ENCODE measurements at places on chromosomes 6 and 20. TPM values are rescaled to one million over a fixed set of nuclear protein-coding genes. Genes with fewer than 3 reads are reported as not detected.

- no peak overlapping the region for H3K27ac ChIP-seq
- DNase-seq: no peak
- H3K36me3 ChIP-seq: no peaks in the 10 kb centered on the region
- H3K27me3 ChIP-seq: no peaks in the 10 kb centered on the region
Observed at GRCh38 chr20:57808264-57809070, 98.7 kb upstream of the PMEPA1 start.

RNF182 gene
- not detected for total RNA-seq

- H3K36me3 ChIP-seq: no peaks in the 10 kb centered on the region
- no peak for DNase-seq
- H3K4me3 ChIP-seq: no peak overlapping the region
- no peak overlapping the region for H3K27ac ChIP-seq
- H3K27me3 ChIP-seq: no peaks in the 10 kb centered on the region
- peaks cover 14% of the 10 kb centered on the region for H3K4me1 ChIP-seq
Observed at GRCh38 chr20:13296070-13296469, 75.0 kb downstream of the ISM1 start.

- H3K36me3 ChIP-seq: no peaks in the 10 kb centered on the region
- no peak overlapping the region for H3K4me3 ChIP-seq
- peaks cover 19% of the 10 kb centered on the region for H3K4me1 ChIP-seq
Observed at GRCh38 chr20:57387945-57388371, 3.2 kb upstream of the RBM38 start.

PET117 gene
- 5.1 TPM for total RNA-seq

GRCh38 chr6:12265791-12266190 is 24.4 kb upstream of the EDN1 start:
- no peaks in the 10 kb centered on the region for H3K4me1 ChIP-seq
- no peak for DNase-seq
- no peaks in the 10 kb centered on the region for H3K27me3 ChIP-seq

GRCh38 chr6:41846666-41847237 is 48.4 kb downstream of the USP49 start:
- peak; percentile 24 for DNase-seq
- no peak overlapping the region for H3K4me3 ChIP-seq
- H3K27ac ChIP-seq: no peak overlapping the region

MEI4 gene
- total RNA-seq: 0.20 TPM

GRCh38 chr6:112149719-112150263 is 62.4 kb downstream of the FAM229B start:
- H3K27ac ChIP-seq: no peak overlapping the region
- H3K27me3 ChIP-seq: no peaks in the 10 kb centered on the region
- no peak overlapping the region for H3K4me3 ChIP-seq
- H3K4me1 ChIP-seq: no peaks in the 10 kb centered on the region
- no peaks in the 10 kb centered on the region for H3K36me3 ChIP-seq
- DNase-seq: no peak

GRCh38 chr20:37228082-37228481 is 33.5 kb downstream of the GHRH start:
- H3K36me3 ChIP-seq: peaks cover 37% of the 10 kb centered on the region
- no peaks in the 10 kb centered on the region for H3K27me3 ChIP-seq
- DNase-seq: no peak
- H3K4me3 ChIP-seq: no peak overlapping the region
- H3K4me1 ChIP-seq: no peaks in the 10 kb centered on the region

DNA sequence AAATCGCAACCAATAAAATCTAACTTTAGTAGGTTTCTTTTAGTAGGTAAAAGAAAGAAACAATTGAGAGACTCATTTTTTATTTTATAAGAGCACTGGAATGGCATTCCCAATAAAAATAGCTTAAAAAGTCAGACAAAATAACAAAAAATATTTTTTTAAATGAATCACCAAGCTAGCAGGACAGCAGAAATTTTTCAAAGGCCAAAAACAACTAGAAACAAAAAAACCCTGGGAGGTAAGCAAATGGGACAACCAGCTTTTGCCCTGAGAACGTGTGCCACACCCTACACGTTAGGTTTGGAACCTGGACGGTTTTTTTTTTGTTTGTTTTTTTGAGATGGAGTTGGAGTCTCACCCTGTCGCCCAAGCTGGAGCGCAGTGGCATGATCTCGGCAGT is 19.6 kb downstream of the GPLD1 start:
- H3K27me3 ChIP-seq: no peaks in the 10 kb centered on the region
- no peaks in the 10 kb centered on the region for H3K36me3 ChIP-seq
- DNase-seq: no peak
- H3K4me3 ChIP-seq: no peak overlapping the region
- H3K4me1 ChIP-seq: no peaks in the 10 kb centered on the region
- H3K27ac ChIP-seq: no peak overlapping the region

DNA sequence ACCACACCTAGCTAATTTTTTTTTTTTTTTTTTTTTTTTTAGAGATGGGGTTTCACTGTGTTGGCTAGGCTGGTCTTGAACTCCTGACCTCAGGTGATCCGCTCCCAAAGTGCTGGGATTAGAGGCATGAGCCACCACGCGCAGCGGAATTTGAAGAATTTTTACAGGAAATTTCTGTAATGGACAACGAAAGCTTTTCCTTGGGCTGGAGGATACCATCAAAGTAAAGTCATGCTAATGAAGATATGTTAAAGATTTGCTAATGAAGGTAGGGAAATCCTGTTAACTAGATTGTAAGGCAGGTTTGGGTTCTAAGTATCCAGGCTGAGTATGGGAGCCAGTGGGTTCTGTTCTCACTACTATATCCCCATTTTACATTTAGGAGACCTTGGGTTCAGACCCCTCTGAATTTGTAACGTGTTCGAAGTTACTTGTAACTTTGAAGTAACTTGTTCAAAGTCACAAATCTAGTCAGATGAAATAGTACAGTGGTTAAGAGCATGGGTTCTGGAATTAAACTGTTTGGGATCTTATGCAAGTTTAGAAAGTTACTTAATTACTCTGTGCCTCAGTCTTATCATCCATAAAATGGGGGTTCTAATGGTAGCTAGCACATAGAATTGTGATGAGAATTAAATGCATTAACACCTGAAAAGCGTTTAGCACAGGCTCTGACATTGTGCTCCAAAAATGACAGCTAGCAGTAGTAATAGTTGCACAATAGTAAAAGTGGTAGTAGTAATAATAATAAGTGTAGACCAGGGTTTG is 123.4 kb upstream of the GPR6 start:
- DNase-seq: no peak
- H3K4me3 ChIP-seq: no peak overlapping the region
- no peaks in the 10 kb centered on the region for H3K4me1 ChIP-seq

SYNGAP1 gene
- total RNA-seq: 2.7 TPM

DNA sequence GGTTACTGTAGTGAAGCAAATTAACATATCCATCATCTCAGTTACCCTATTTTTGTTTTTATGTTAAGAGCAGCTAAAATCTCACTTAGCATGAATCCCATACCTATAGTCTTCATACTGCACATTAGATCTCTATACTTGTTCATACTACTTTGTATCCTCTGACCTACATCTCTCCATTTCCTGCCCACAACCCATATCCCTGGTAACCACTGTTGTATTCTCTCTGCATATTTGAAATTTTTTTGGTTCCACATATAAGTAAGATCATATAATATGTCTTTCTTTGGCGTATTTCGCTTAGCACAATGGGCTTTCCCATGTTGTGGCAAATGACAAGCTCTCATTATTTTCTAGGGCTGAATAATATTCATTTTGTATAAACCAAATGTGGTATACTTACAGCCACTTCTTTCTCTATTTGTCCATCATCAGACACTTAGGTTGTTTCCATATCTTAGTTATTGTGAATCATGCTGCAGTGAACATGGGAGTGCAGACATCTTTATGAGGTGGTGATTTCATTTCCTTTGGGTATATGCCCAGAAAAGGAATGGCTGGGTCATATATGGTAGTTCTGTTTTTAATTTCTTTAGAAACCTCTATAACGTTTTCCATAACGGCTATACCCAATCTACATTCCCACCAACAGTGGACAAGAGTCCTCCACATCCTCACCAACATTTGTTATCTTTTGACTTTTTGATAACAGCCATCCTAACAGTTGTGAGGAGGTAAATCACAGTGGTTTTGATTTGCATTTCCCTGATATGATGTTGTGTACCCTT is 39.8 kb downstream of the BACH2 start:
- no peak overlapping the region for H3K27ac ChIP-seq
- DNase-seq: no peak
- H3K36me3 ChIP-seq: no peaks in the 10 kb centered on the region
- no peaks in the 10 kb centered on the region for H3K4me1 ChIP-seq

All from right lobe of liver (tissue), 6 donors.